GM19239 (cell line): ENCODE measurements at places on chromosomes 3 and 15.

DNA sequence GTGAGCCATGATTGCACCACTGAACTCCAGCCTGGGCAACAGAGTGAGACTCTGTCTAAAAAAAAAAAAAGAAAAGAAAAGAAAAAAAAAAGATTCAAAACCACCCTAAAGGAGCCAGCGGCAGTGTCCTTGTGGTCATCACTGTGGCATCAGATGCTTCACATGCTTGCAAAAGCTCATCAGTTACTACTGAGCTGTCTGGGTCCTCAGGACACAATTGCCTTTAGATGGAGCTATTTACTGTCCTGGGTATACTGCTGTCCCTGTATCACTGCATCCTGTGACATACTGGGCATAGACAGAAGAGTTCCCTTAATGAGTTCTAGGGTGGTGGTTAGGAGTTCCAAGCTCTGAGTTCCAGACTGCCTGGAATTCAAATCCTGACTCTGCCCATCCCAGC is 85.8 kb downstream of the LINGO1 start:
- DNase-seq = no peak

GRCh38 chr3:10581251-10581650 is 75.9 kb upstream of the ATP2B2 start:
- DNase-seq = no peak

GRCh38 chr3:178369006-178369405 is 167.2 kb upstream of the KCNMB2 start:
- DNase-seq = no peak

DNA sequence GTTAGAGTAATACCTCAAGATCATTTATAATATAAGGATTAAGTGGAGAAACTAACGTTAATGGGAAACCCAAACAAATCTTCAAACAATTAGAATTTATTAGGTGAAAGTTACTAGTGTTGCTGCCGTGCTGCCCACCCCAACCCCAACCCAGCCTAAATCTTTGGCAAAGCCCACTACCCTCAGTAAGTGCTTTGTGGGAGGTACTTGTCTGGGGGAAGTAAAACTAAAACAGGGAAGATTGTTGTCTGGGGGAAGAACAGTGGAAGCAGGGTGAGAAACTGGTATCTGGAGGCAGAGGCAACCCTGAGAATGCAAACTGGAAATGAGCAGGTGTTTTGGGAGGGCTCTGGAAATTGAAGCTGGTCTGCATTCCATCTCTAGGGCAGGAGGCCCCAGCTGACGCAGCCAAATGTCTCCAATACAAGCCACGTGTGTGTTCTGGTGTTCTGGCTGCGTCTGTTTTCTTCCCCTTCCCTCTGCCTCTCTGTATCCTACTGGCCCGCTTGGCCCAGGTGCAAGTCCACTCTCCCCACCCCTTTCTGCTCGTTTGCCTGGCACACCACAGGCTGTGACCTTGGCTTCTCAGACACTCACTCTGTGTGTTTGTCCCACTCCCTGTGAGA is 32.7 kb downstream of the FEM1B start:
- DNase-seq = no peak

DNA sequence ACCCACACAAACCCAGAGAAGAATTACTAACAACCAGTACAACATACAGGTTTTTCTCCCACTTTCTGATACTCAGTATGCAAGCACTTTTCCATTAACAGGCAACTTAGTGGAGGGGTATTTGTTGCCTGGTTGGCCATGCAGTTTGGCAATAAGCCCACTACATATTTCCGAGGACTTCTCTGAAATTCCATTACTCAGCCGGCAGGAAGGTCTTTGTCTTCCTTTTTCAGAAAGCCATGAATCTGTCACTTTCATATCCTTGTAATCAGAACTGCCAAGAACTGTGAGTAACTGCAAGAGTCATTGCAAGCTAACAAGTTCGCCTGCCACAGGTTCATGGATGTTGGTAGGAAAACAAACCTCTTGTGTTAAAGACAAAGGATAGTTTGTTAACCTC is 422.3 kb upstream of the ROBO1 start:
- no peak for DNase-seq

- no peak for DNase-seq
These were observed 222.1 kb downstream of the THSD4 start for GRCh38 chr15:71337197-71337845.

GRCh38 chr3:108897883-108898282 is 55.8 kb downstream of the GUCA1C start:
- no peak for DNase-seq

DNA sequence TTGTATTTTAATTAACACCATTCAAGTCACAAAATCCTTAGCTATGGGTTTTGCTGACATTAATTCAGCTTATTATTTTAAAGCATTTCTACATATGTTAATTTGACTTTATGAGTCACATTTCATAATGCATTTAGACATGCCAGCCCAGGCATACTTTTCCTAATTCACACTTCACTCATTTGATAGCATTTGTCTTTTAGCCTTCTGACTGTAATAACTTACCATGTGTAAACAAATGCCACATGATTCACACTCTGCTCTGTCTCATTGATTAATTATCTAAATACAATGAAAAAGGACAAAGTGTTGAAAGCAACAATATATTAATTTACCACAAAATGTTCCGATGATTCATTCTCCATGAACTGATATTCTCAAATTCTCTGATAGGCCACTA is 927.8 kb upstream of the EPHA6 start:
- no peak for DNase-seq

DNA sequence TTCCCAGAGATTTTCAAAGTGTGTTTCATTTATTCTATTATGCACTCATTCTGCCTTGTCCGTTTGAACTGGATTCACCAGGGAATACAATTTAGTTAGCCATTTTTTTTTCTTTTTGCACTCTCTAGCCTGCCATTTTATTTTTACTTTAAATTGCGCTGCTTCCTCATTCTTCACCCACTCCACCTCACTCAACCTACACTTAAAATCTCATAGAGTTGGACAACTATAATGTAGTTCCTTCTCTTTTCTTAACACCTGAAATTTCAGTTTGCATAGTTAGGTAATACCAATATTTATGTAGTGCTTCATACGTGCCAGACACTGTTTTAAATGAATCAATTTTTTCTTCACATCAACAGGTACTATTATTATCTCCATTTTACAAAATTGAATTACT is 42.4 kb upstream of the CMC1 start:
- DNase-seq = no peak

DNA sequence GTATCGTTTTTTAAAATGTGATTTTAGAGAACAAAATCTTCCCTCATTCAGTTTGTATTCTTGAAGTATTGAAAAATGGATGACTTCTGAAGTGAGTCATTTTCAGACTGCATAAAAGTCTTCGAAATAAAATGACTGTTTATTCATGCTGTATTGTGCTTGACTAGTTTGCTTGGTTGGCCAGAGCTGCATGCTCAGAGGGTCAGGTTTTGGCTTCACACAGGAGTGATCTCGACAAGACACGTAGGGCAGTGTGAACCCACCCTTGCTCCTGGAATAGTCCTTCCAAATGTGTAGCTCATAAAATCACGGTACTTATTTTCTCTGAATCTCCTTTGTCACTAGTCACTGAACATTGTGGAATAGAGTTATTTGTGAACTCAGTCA is 73.3 kb downstream of the FNDC3B start:
- no peak for DNase-seq

- no peak for DNase-seq
These were observed 361.5 kb upstream of the KCNH8 start for GRCh38 chr3:18786650-18787323.

- DNase-seq = no peak
These were observed 111.1 kb downstream of the FMN1 start for GRCh38 chr15:33083232-33084081.

DNA sequence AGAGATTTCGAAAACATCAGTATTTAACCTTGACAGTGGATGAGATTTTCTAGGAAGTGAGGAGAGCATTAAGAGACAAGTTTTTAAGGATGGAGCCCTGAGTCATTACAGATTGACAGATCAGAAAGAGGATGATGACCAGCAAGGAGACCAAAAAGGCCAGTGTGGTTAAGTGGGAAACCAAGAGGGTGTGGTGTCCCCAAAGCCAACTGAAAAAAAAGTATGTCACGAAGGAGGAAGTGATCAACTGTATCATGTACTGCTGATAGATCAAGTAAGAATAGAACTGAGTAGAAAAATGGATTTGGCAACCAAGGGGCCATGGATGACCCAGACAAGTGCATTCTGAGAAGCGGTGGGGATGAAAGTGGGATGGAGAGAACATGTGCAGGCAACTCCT is 491.8 kb downstream of the FHIT start:
- no peak for DNase-seq

GRCh38 chr15:78162038-78162437 is 12.9 kb downstream of the IDH3A start:
- no peak for DNase-seq

- DNase-seq = no peak
These were observed 55.9 kb downstream of the PDIA5 start for GRCh38 chr3:123122525-123123315.

GRCh38 chr3:168288511-168289401 is 193.0 kb upstream of the GOLIM4 start:
- DNase-seq = no peak

- DNase-seq = no peak
These were observed 15.6 kb downstream of the CLDN1 start for GRCh38 chr3:190306513-190307163.

- no peak for DNase-seq
These were observed 164.6 kb downstream of the GMNC start for GRCh38 chr3:190697901-190698300.

GRCh38 chr3:21142949-21143348 is 608.1 kb downstream of the ZNF385D start:
- no peak for DNase-seq
